Activated effector memory CD4-positive, alpha-beta T cell treated with anti-CD3 and anti-CD28 coated beads, Interleukin-2, amount 50 U/mL, for 16 hours (primary cell): ENCODE measurements at places on chromosomes 7 and 10.

- no peak for DNase-seq
Measured at GRCh38 chr7:156722043-156722826, 81.7 kb downstream of the RNF32 start.

GRCh38 chr10:46091828-46092523 is 45.9 kb upstream of the MSMB start:
- DNase-seq, result no peak

- DNase-seq, result no peak
Measured at GRCh38 chr10:49500412-49500811, 38.5 kb downstream of the ERCC6 start.

- no peak for DNase-seq
Measured at GRCh38 chr7:18890885-18891621, 226.4 kb downstream of the TWIST1 start.

DNA sequence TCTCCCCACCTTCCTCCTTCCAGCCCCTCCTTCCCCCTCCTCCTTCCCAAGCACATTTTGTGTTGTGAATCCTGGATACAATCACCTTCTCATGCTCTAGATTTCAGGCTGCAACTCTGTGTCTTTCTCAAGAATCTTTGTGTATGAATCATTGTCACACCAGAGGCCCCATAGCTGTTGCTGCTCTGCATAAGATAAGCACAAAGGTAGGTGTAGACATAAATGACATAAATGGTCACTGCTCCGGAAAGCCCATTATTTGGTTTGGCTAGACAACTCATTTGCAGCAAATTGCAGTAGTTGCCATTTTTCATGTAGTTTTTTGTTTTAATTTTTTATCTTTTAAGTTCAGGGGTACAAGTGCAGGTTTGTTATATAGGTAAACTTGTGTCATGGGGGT is 216.3 kb upstream of the NRP1 start:
- DNase-seq, result no peak
